Stimulated activated CD8-positive, alpha-beta memory T cell treated with anti-CD3 and anti-CD28 coated beads, Interleukin-15, amount 100 ng/mL, for 4 hours (primary cell): ENCODE measurements at places on chromosomes 13 and 19.

- DNase-seq: no peak
Measured at GRCh38 chr13:99847318-99847750, 124.2 kb downstream of the ZIC5 start.

DNA sequence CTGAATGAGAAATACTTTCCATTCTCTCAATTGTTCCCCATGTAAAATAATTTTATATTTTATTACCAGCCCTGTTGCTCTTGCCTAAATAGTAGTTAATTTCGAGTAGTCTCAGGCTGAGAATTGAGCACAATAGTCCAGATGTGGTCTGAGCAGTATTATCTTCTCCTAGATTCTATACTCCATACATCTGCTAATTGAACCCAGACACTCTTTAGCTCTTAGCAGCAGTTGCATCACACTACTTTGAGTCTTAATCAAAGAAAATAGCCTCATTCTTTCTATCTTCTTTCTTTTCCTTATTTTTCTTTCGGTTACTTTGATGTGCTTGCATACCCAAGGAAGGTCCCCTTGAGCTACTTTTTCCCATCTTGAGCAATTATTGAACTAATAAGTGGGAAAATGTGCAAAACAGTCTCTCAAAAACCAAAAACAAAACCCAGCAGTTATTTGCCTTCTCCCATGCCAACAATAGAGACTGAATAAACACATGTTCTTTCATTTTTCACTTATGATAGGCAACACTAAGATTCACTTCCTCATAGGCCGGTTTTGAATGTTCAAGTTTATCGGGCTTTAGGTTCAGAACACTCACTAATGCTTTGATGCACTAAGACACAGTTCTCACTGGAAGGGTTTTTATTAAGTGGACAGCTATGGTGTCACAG is 204.5 kb downstream of the POU4F1 start:
- no peak for DNase-seq

- DNase-seq: no peak
Measured at GRCh38 chr19:15129856-15130585, 22.8 kb downstream of the SYDE1 start.

DNA sequence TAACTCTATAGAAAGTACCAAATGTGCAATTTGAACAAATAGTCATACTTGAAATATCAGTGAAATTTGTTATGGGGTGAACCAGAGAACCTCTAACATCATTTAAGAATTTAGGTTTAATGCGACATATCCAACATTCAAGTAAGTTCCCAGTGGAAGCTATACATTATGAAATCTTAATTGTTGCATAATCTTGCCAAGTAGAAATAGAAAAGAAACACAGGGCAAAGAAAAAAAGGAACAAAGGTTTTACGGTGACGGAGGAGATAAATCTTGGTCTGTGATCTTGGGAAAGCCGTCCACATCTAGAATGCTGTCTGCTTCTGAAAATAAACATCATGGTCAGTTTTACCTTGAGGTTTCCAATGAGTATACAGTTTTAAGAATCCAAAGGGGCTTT is 445.7 kb downstream of the RFC3 start:
- no peak for DNase-seq

GRCh38 chr19:5645409-5645808 is 22.5 kb downstream of the SAFB start:
- no peak for DNase-seq

DNA sequence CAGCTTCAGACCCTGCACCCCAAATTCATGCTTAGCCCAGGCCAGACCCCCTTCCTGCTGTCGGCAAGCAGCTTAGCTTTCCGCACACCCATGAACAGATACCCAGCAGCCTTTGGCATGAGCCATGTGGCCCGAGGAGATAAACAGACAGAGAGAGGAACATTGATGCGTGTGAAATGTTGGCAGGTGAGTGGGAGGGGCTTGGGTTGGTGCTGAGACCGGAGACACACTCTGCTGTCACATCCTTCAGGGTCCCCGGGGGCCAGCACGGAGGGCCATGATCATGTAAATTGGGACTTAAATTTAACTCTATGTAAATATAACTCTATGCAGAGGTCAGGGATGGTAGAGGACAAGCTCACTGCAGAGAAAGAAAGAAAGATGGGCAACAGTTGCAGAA is 1.5 kb downstream of the CD22 start:
- no peak for DNase-seq

DNA sequence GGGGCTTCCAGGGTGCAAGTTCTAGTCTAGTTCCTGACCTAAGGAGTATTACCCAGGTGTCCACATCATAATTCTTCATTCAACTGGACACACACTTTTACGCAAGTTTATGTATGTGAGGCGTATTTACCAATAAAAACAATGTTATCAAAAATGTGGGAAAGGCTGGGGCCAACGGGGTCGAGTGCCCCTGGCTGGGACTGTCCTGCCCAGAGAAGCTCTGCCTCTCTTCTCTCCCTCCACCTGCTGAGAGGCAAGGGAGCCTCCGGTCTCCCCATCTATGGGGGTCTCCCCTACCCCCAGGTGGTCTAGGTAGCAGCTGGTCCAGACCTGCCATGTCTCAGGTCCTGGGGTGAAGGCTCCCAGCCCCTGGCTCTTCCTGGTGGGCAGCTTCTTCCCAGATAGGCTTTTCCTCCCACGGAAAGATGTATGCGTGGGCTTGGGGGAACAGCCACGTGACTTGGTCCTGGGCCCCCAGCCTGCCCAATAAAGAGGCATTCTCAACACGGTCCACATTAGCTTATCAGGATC is 132.4 kb downstream of the USP12 start:
- DNase-seq: no peak

DNA sequence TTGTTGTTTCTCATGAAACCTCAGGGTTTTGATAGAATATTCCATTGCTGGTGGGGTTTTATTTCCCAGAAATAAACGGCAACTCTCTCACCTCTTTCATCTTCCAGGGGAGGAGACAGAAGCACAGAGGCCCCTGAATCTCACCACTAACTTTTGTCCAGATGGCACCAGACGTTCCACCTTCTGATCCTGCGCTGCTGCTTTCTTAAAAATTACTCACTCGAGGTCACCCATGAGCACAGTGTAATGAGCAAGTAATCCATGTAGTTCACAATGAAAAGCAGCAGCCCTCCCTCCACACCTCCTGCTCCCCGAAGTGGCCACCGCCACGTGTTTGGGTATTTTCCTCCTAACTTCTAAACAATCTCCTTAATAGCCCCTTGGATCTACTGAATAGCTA is 51.3 kb downstream of the TEX29 start:
- DNase-seq: no peak
